NCI-H2081 (cell line): ENCODE measurements at places on chromosomes 13 and 19.

- DNase-seq, result no peak
Measured at GRCh38 chr13:97239943-97240787, 18.0 kb downstream of the MBNL2 start.

DNA sequence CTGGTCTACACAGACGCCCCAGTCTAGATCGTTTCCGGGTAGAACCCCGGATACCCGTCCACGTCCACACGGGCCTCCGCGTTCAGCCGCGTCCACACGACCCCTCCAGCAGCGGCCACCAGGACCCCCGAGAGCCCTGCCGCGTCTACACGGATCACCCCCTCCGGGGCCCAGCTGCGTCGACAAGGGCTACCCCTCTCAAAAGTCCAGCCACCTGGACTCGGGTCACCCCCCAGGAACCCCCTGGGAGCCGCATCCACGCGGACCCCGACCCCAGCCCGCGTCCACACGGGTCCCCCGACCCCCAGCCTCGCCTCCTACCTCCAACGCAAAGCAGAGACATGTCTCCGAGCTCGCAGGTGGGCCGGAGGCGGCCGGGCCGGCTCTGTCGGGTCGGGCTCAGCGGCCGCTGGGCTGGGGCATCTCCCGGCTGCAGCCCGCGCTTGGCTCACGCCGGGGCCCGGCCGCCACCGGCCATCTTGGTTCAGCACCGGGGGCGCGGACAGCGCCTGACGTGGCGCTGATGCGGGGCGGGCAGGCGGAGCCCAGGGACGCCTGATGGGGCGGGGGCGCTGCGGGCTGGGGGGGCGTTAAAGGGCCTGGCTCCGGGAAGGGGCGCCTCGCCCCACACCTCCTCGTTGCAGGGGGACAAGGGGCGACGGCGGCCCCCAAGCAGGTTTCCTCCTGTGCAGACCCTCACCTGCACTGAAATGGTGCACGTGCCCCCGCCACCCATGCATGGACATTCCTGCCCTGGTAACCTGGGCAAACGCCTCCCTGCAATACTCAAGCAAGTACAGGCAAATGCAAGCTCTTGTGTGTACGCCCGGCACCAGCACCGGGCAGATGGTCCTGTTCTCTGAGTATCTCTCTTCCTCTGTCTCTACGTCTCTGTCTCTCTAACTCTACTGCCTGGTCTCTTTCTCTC is at the start of gene UNC13A:
UNC13A (minus strand) TSS at position 498 of the 928 bp plus-strand sequence; CDS start at position 343, 155 bp downstream.
- DNase-seq, result peak; percentile 63

DNA sequence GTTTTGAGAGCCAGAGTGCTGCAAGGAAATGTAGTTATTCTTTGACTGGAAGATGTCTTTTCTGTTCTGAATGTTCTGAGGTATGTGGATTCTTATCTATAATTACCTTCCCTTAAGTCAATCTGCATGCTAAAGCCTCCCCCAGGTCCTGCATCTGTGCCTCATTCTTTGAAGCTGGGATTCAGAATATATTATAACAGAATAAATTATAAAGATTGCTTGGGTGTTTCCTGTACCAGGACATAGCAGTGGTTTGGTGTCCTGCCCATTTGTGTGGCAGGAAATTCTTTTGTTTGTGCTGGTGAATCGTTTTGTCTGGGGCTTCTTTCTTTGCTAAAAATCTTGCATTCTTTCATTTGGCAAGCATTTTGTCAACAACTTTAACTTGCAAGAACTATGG is 60.2 kb downstream of the ITGBL1 start:
- no peak for DNase-seq

DNA sequence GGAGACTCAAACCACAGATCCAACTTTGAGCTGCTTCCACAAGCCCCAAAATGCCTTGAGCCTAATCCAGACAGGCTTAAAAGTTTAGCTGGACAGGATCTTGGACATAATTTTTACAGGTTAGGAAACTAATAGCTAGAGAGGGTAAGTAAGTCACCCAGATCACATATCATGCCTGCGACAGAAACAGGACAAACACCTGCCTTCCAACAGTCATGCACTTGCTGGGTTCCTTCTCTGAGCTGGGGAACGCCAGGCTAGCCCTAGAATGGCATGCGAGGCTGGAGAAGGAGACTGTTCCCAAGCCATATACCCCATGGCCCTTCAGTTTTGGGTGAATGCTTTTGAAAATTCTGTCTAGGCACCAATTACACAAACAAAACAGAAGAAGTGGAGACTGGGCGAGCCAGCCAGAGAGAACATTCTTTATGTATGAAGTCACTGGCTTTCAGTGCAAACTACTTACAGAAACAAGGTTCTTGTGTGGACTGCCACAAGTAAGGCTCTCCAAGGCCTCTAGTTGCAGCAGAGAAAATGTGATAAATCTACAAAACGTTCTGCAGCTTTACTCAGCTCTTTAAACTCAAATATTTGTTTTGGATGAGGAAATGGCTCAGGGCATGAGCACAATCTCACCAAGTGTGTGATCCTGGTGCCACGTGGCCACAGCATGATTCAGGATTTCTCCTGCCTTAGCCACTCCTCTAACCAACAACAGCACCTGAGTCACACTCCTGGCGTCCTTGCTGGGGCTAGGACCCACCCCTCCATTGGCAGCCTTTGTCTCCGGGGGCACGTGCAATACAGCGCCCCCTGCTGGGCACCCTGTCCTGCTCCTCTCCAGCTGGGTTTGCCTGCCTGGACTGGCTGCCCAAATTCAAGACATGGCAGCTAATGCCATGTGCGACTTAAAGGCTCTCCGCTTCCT is 73.4 kb upstream of the UBL3 start:
- DNase-seq, result peak; percentile 59

DNA sequence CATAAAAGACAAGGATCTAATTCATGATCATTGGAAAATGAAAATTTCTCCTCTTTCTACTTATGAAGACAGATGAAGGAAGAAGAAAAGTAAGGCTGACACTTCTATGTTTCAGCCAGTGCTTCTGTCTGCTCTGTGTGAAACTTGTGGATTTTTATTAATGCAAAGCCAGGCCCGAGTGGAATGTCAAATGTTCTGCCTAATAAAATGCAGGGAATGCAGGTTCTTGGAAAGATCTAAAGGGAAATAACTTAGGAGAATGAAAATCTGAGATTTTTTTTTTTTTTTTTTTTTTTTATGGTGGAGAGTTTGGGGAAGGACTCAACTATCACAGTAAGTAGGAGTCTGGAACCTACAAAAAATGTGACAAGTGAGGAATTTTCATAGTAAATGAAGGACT is 1732.3 kb upstream of the SLC10A2 start:
- DNase-seq, result no peak

GRCh38 chr13:27037171-27037570 is 134.4 kb downstream of the USP12 start:
- no peak for DNase-seq

DNA sequence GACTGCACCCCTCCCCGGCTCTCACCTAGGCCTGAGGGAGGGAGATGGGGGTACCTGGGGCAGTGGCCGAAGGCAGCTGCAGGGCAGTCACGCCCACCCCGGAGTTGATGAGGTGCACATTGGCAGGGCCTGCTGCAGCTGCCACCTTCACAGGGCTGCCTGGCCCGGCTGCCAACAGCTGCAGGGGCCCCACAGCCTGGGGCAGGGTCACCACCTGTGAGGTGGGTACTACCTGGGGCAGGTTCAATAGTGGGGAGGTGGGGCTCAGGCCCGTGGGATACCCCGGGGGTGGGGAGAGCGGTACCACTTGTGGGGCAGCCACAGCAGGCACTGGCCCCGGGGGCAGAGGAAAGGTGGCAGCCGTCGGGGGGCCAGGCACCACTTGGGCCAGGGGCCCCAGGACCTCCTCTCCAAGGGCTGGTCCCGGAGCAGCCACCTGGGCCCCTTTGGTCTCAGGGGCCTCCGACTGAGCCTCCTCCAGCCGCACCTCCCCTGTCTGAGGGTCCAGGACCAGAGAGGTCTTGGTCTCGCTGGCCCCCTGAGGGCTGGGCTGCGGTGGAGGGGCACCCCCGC is 2.7 kb downstream of the SIX5 start:
- DNase-seq, result no peak
